Activated CD4-positive, alpha-beta T cell treated with anti-CD3 and anti-CD28 coated beads, Interleukin-2, amount 50 U/mL, for 1 hour (primary cell): ENCODE measurements at places on chromosomes 16 and 17.

DNA sequence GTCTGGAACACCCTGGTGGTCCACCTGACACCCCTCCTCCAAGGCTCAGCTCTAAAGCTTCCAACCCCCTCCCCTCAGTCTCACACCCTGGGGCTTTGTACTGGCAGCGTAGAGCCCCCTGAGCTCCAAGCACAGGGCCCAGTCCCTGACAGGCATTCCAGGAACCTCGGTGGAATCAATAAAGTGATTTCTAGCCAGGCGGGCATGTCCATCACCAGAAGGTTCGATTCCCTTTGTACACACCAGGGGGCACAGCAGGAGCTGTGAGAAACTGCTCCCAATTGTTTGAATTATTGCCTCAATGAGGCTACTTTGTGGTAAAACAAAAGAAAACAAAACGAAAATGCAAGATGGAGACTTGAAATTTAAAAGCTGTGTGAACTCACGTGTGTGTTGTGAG is 51.8 kb downstream of the SMPD3 start:
- DNase-seq: peak; percentile 55

DNA sequence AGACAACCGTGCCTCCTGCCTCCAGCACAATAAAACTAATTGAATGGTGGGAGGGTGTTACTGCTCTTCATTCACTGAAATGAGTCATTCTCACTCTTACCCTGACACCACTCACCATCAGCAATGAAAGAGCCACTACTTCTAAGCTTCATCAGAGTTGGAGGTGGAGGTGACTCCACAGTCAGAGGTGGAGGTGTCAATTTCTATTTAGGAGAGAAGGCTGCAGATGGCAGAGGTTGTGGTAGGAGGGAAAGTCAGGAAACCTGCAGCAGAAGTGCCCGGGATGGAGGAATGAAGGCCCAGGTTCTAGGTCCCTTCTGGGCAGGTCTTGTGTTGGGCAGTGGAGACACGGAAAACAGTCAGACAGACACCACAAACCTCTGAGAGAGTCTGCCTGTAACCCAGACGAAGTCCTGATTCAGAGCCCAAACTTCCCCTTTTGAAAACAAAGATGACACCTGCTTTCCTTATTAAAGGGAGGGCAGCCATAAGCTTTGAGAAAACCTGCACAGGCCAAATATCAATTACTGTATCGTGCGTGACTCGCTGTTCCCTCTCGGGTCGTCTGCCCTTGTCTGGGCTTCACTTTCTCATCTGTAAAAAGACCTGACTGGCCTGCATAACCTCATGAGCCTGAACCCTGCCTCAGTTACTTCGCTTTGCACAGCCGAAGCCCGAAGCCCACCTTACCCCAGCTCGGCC is 668 bp downstream of the ATPAF2 start:
- DNase-seq: no peak

DNA sequence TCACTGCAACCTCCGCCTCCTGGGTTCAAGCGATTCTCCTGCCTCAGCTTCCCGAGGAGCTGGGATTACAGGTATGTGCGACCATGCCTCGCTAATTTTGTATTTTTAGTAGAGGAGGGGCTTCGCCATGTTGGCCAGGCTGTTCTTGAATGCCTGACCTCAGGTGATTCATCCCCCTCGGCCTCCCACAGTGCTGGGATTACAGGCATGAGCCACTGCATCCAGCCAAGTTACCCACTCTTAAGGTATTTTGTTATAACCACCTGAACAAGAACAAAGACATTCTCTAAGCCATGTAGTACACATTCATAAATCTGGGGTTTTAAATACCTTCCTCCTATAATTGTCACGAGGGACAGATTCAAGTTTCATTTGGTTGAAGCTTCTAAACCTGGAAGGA is 12.3 kb upstream of the TMEM170A start:
- DNase-seq: no peak

DNA sequence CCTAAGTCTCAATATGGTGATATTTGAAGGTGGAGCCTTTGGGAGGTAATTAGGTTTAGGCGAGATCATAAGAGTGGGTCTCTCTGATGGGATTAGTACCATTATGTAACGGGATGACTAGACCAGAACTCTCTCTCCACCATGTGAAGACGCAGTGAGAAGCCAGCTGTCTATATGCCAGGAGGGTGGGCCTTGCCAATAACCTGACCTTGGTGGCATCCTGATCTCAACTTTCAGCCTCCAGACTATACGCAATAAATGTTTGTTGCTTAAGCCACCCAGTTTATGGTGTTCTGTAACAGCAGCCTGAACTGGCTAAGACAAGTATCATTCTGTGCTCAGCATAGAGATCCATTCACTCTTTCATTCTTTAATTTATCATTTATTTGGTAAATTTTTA is 167.2 kb upstream of the CDH11 start:
- DNase-seq: no peak

- no peak for DNase-seq
Observed at GRCh38 chr17:79695797-79696609, 34.7 kb upstream of the ENPP7 start.

DNA sequence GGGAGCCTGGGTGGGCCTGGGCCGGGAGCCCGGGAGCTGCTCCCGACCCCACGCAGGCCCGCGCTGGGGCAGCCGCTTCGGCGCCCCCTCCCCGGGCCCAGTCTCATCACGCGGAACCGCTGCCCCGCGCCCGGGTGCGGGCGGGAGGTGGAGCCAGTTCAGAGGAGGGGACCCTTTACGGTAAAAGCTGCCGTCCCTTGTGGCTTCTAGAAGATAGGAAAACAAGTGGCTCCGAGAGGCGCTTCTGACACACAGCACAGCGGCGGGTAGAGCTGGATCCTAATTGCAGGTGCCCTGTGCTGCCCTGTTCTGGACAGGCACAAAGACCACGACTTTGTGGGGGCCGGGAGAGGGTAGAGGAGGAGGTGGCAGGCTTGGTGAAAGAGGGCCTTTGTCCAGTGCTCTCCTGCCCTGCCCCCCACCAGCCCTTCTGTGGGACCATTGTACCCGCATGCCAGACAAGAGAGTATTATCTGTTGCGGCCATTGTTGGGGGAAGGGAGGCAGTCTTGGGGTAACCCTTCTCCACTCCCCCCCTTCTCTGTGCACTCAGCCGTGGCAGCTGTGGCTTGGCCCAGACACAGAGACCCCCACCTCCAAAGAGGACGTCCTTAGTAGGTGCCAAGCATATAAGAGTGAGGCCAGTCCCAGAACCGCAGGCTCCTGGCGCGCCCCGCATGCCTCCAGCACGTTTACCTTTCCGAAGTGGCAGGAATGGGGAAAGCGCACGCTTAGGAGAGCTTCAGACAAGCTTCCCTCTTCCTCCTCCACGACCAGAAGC is 736 bp downstream of the CNP start:
- peak; percentile 27 for DNase-seq

DNA sequence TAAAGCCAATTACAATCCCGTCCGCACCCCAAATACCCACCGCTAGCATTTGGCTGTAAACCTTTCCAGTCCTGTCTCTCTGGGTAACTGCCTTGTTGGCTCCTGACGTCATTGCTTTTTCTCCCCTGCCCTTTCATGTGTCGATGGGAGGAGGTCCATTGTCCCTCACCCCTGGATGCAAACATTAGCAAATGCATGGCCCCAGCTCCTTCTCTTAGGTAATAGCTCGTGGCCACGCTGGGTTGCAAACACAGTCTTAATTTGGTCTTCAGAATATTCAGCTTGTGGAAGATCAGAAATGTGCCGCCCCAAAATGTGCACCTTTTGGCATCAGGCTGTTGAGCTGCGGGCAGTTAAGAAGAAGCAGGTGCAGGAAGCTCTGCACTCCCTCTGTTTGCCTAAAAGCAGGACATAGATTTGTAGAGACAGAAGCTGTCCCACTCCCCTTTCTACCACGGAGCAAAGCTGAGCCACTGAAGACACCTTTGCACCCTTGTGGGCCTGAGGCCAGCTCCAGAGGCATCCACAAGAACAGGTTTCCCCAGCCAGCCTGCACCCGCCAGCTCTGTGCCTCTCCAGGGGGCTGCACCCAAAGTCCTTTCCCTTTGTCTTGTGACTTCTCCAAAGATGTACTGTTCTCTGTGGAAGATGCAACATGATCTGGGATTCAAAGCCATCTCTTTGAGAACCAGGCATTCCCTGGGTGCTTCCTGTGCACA is 127.3 kb downstream of the MGAT5B start:
- DNase-seq: no peak

GRCh38 chr17:39443326-39443725 is 7.7 kb downstream of the MED1 start:
- DNase-seq: no peak

- no peak for DNase-seq
Observed at GRCh38 chr16:17647879-17648872, 177.4 kb upstream of the XYLT1 start.

DNA sequence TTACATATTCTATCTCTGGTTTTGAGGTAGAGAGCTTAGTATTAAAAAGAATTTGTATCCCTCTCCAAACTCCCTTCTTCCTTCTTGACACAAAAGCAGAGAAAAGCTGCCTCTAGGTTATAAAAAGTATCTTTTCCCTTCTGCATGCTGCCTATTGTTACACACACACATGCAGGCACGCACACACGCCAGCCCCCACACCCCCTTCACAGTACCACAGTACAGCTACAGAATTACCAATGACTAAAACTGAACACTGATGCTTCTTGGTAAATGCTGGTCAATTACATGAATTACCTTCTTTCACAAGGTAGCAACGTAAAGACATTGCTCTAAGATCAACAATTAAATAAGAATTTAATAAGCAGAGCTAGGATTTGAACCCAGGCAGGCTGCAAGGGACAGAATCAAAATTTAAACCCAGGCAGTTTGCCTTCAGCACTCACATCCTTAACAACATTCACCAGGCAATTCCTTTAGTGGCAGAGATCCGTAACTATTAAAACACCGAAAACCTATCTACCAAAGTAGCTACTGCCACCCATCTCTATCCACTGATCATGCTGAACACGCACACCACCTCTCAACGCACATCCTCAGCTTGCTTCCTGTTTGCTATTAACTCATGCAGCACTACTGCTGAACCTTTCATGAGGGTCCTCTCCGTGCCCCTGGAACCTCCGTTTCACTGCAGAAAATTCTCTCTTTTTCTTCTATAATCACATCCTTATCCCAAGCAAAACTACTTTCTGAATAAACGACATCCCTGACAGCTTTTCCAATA is 37.8 kb downstream of the YWHAE start:
- DNase-seq: peak; percentile 30

DNA sequence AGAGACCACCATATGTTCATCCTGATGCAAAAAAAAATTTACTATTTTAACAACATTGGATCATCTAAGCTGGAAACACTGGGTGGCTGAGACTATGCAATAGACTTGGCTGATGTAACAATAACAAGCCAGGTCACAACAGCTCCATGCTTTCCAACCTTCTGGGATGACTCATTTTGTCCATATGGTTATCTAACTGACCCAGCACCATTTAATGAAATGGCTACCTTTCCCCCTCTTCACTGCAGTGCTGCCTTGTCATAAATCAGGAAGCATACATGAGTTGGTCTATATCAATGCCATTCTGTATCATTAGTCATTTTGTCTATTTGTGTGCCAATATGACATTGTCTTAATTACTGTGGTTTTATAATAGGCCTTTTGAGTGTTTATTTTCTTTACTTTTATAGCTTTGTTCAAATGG is 217.6 kb upstream of the KCNJ16 start:
- DNase-seq: no peak

GRCh38 chr17:34719569-34719968 is 140.2 kb downstream of the TMEM132E start:
- DNase-seq: no peak

GRCh38 chr16:1154291-1154886 is 1.5 kb downstream of the CACNA1H start:
- no peak for DNase-seq

DNA sequence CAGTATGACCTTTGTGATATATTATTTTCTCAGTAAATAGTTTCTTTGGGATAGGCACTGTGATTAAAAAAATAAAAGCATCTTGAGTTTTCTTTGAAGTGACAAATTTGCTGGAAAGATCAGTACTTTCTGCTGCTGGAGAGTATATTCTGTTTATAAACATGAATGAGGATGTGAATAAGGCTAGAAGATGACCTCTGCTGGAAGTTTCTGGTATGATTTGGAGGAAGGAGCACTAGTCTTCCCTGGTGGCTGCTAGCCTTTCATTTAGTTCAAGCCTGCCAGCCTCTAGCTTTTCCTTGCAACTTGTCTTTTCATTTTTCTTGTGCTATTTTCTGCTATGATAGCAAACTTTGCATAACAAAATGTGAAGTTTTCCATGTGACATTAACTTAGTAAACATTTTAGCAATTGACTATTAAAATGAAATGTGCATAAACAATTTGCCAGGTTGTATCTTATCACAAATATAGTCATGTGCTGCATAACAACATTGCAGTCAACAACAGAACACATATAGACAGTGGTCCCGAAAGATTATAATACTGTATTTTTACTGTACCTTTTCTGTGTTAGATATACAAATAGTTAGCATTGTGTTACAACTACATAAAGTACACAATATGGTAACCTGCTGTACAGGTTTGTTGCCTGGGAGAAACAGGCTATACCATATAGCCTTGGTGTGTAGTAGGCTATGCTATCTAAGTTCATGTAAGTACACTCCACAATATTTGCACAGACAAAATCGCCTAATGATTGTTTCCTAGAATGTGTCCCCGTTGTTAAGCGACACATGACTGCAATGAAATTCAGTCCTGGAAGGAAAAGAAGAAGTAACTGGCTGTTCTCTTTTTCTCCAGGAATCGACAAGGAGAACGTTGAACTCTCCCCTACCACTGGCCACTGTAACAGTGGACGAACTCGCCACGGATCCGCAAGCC is 18.1 kb upstream of the RAB11FIP4 start:
- no peak for DNase-seq

- no peak for DNase-seq
Observed at GRCh38 chr17:49862781-49863331, 15.0 kb upstream of the TAC4 start.

DNA sequence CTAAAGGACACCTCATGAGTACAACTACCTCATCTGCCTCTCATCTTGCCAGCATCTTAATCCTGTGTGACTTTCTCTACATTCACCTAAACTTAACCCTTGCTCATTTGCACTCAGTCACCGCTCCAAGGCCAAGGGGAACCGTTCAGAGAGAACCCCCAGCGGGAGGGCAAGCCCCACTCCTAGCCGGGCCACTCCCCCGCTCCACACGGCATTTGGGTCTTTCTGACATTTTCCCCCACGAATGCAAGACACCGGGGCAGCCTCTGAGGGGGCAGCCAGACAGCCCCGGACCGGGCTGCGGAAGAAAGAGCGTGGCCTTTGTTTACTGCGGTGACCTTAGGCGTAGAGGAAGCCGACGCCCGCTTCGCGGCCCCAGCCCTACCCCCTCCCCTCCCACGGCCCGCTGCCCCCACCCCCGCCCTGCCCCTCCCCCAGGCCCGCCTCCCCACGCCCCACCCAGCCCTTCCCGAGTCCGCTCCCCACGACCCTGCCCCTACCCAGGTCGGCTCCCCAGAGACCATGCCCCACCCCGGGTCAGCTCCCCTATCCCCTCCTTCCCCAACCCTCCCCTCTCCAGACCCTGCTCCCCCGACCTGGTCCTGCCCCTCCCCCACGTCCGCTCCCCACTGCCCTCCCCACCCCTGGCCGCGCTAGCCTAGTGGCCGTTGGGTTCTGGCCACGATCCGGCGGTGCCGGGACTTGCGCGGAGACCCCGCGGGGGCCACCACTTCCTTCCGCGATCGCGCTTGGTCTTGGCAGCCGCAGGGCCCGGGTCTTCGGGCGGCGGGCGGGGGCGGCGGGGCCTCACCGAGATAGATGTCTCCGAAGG is 789 bp downstream of the CSNK1D start:
- DNase-seq: peak; percentile 38
